ENCODE measurements at places on chromosomes 2 and 18.

- DNase-seq: no peak
These were observed 113.4 kb upstream of the AQP4 start for GRCh38 chr18:26978812-26979341.

DNA sequence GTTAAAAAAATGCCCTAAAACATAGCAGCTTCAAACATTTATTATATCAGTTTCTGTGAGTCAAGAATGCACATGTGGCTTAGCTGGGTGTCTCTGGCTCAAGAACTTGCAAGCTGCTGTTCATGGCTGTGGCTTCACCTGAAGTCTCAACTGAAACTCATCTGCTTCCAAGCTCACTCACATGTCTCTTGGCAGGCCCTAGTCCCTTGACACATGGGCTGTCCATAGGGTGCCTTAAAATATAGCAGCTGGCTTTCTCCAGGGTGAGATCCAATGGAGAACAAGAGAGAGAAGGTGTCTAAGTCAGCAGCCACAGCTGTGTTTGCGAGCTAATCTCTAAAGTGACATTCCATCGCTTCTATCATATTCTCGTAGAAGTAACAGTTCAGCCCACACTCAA, 152.8 kb downstream of the DSEL start:
- no peak for DNase-seq

GRCh38 chr2:27828305-27828704, 56.8 kb downstream of the MRPL33 start:
- DNase-seq: no peak

- no peak for DNase-seq
These were observed 22.6 kb downstream of the MYL12B start for GRCh38 chr18:3284501-3284900.

DNA sequence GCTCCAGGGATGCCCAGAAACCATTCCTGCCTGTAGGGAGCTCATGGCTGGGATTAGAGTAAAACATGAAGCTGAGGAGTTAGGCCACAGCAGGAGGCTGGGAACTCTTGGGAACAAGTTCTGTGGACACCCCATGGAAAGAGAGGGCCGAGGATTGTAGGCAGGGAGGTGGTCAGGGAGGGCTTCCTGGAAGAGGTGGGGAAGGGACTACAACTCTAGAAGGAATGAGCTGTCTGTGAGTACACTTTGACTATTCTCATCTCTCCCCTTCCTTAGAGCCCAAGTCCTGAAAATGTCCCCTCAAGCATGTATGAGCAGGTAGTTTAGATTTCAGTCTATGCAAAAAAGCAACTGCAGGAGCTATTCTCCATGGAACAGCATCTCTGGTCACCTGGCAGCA, 139.9 kb upstream of the GLI2 start:
- no peak for DNase-seq

DNA sequence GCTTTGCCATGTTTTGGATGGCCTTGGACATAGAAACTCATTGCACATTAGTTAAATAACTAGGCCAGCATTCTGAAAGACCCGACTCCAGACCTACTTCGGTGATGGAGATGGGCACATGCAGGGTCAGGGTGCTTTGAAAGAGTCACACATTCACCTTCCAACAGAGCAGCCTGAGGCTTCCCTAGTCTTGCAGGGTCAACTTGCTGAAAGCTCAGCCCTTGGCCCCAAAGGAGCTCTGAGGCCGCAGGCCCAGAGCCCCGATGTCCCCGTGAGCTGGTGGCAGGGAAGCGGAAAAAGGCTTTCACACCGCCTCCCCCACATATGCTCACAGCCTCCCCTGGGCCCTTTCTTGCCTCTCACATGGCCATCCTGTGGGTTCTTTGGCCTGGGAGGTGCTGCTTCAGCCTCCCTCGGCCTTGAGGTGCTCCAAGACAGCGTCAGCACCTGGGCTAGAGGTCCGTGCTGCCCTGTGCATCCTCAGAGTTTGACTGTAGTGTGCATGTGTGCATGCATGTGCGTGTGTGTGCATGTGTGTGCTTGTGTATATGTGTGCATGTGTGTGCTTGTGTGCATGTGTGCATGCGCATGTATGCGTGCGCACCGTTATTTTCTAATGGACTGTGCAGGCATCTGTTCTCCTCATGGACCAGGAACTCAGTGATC, 21.6 kb downstream of the LDLRAD4 start:
- DNase-seq: no peak

GRCh38 chr2:231679908-231680284, 28.4 kb upstream of the PTMA start:
- DNase-seq: no peak

GRCh38 chr2:178043266-178043665, 29.3 kb downstream of the PDE11A start:
- DNase-seq: no peak

DNA sequence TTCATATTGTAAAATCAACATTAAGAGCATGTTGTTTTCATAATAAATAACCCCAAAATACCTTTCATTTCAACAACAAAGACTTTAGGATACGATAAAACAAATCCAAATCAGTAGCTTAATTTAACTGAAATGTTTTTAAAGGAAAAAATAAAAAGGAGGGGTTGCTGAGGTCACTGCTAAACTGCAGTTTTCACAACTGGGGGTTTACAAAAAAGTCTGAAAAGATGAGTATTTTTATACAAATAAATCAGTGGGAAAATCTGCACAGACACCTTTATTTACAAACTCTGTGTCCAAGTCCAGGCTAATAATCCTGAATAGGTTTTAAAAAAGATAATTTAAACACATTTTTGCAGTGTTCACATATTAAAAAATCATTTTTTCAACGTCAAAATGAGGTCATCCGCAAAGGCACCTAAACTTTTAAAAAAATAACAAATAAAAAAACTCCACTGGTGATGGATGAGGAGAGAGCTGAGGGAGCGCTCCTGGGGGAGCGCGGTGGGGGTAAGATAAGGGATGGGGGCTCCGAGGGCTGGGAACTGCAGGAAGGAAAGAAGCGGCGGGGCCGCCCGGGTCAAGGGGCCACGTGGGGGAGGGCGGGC, 3.1 kb downstream of the DLX2 start:
- no peak for DNase-seq

DNA sequence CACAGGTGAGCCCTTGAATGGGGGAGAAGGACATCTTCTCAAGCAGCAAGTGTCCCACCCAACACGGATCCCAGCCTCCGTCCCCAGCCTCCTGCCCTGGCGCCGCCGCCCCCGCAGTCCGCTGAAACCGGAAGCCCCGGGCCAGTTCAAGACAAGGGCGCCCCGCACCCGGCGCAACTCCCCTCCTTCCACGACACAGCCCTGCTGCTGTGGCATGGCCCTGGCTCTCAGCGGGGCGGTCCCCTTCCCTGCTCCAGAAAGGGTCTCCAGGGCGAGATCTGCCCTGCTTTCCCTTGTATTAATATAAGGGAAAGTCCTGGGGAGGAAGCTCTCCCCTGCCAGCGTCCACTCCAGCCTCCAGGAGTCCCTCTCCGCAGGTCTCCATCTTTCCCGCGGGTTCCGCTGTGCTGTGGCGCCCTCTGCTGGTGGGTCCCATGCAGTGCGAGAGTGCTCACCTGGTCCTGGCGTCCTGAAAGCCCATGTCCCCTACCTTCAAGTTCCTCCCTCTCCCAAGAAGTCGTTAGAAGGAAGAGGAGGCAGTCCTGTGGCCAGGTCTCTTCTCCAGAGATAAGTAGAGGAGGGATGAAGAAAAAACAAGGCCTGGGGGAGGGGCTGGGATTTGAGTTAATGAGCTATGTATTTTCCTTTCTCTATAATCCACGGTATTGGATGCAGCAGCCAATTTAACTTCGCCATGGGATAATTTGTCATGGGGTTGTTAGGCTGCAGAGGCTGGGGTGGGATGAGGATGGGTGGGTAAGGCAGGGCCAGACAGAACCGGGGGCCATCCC, 176.0 kb downstream of the SMAD2 start:
- peak; percentile 81 for DNase-seq

GRCh38 chr2:224308272-224308911, 93.5 kb downstream of the FAM124B start:
- DNase-seq: no peak

GRCh38 chr2:20195431-20196033, 29.4 kb downstream of the SDC1 start:
- DNase-seq: no peak

DNA sequence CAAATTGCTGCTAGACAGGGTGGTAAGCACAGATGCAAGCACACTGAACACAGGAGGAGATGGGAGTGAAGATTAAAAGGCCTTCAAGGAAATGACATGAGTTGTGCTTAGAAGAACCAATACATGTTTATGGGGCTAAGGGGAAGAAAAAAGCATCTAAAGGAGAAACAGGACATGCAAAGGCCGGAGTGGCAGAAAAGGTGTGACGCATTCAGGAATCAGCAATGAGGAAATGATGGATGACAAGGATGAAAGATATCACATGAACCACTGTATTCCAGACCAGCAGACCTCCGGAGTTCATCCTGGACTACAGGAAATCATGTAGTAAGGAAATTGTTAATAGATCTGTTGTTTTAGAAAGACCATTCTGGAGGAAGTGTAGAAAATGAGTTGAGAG, 42.8 kb downstream of the PPP4R1 start:
- DNase-seq: no peak

Measured in stimulated activated effector memory CD8-positive, alpha-beta T cell treated with anti-CD3 and anti-CD28 coated beads, Interleukin-12 subunit alpha, Interleukin-12 subunit beta, amount 100 ng/mL, for 72 hours (primary cell).